WTC11 (cell line): ENCODE measurements at places on chromosomes 1 and 21.

DNA sequence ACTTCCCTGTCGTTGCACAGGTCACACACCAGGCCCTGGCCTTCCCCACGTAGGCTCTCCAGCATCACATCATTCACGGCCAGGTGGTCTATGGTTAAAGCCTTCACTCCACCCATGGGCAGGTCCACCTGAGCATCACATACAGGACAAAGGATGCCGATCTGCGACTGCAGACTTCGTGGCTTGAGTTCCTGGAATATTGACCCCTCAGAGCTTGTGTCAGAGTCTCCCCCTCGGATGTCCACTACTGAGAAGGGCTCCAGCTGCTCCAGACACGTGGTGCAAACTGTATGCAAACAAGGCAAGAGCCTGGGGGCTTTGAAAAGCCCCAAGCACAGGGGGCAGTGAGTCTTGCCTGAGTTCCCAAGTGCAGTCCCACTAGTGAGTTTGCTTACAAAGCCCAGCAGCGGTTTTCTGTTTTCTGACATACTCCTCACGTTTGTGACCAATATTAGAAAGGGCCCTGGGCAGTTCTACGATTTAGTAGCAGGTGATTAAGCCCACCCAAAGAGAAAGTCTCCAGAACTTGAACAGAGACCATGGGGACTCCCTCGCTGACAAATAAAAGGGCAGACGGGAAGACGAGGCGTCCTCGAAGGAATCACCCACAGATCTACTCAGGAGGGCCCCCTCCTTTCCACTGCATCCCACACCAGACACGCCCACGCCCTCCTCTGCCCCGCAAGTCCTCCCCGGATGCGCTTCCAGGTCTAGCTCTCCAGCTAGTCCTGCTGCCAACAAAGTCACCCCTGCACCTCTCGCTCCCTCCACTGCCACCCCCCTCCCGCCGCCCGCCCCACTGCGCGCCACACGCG lies 568 bp downstream of the TRIM45 start:
- no peak for DNase-seq

DNA sequence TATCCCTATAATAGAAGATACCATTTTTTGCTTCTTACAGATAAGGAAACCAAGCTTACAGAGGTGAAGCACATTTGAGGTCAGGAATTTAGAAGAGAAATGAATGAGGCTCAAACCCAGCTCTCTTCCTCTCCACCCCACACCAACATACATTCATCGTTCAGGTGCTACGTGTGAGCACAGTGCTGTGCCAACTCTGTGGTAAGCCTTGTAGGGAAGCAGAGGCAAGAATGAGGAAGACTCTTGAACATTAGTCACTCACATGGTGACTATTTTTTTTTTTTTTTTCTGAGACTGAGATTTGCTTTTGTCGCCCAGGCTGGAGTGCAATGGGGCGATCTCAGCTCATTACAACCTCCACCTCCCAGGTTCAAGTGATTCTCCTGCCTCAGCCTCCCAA lies 314.0 kb downstream of the NTNG1 start:
- no peak for DNase-seq

GRCh38 chr21:27561116-27561515 lies 594.2 kb upstream of the ADAMTS5 start:
- DNase-seq, result no peak

DNA sequence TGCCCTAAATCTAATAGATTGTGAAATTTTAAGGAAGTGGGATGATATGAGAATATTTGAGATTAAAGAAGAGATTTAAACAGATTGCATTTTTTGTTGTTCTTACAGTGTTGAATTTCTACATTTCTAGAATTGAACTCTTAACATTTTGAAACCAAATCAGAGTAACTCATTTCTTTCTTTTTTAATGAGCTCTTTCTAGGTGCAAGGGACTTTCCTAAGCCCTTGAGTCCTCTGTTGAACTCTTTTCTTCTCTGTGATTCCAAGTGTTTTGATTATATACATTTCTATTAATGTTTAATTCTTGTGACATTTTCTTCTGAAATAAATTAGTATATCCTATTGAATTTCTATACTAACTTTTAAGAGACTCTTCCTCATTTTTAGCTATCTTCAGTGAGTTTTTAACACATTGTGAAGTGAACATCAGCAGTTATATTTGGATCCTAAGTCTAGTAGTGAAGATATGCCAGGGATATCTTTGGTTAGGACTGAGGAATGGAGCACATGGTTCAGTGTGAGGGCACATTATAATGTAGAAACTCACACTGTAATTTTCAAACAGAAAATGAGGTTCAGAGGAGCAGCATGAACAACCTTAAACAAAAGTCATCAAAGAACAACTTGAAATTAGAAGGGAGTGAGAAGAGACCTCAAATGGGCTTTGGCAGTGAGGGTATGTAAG lies 53.1 kb downstream of the ATG4C start:
- DNase-seq, result no peak

DNA sequence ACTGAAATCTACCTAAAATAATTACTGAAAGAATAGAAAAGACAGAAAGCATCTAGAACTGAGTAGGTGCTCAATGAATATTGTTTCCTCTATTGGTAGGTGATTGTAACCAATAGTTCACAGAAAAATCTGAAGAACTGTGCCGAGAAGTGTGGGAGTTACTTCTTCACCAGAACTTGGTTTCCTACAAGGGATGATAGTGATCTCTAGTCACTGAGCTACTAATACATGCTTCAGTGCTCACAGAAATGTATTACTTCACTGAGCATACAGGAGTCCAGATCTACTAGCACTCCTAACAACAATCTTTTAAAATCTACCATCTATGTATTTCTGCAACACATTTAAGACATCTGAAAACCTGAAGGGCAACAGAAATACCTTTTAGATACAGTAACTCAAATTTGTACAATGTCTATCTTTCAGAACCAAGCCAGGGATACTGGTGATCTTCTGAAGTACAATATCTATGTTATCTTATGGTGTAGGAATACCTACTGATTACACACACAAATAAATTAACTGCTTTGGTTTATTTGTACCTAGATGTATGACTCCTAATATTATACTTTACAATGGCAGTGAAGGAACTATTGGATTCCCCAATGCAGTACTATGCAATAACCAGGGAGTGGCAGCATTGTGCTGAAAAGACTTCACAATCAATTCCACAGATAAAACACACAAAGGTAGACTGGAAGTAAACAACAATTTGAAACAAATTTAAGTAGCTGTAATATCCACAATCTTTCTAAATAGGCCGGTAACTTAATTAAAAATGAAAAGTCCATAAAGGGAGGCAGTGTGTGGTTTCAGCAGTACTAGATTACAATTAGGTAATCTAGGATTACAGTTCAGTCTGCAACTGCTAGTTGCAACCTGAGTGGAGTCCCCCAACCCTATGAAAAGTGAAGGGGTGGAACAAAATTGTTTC lies 243.0 kb downstream of the SLC45A1 start:
- DNase-seq, result no peak

DNA sequence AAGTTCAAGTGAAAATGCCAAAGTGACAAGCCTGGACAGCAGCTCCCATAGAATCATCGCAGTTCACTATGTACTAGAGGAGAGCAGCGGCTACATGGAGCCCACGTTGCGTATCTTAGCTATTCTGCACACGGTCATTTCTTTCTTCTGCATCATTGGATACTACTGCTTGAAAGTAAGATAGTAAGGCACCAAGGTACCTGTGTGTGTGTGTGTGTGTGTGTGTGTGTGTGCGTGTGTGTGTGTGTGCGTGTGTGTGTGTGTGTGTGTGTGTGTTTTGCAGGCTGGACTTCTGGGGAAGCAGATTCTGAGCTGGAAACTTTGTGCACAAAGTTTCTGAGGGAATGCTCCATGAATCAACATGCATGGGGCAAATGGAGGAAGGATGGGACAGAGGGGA lies 98.6 kb downstream of the ZP4 start:
- no peak for DNase-seq

DNA sequence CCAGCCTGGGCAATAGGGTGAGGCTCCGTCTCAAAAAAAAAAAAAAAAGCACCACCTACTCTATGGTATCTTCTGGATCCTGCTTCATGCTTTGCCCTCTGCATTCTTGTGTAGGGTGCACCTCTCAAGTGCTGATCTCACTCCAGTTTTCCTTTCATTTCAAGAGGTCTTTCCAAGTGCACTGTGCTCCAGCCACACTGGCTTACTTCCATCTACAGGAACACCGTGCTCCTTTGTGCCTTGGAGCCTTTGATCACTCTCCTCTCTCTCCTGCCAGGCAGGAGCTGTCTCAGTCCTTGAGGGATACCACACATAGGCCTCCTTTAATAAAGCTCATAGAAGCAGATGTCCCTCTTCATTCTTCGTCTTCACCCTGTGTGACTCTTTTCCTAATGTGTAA lies 55.4 kb upstream of the GREM2 start:
- no peak for DNase-seq

DNA sequence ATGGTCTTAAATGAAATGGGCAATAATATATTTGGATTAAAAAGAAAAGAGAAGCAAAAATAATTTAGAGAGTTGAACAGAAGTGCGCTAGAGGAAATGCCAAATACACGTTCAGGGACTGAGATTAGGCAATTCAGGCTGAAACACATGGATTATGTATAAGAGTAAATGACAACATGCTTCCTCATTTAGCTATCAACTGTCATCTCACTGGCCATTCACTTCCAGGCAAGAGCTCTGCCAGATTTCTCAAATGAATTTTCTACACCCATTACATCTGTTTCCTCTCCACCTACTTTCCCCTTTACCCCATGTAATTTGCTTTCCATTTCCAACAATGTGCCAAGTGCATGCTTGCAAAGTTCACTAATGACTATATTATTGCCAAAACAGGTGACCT lies 582.4 kb downstream of the LTN1 start:
- DNase-seq, result no peak

GRCh38 chr1:221837896-221838295 lies 96.0 kb upstream of the DUSP10 start:
- no peak for DNase-seq

GRCh38 chr1:207578796-207579435 lies 66.0 kb upstream of the CR1L start:
- no peak for DNase-seq

GRCh38 chr1:246923482-246923881 lies 8.3 kb downstream of the AHCTF1 start:
- DNase-seq, result no peak

- DNase-seq, result peak; percentile 16
Measured at GRCh38 chr1:6109688-6110087, 64.0 kb downstream of the KCNAB2 start.

DNA sequence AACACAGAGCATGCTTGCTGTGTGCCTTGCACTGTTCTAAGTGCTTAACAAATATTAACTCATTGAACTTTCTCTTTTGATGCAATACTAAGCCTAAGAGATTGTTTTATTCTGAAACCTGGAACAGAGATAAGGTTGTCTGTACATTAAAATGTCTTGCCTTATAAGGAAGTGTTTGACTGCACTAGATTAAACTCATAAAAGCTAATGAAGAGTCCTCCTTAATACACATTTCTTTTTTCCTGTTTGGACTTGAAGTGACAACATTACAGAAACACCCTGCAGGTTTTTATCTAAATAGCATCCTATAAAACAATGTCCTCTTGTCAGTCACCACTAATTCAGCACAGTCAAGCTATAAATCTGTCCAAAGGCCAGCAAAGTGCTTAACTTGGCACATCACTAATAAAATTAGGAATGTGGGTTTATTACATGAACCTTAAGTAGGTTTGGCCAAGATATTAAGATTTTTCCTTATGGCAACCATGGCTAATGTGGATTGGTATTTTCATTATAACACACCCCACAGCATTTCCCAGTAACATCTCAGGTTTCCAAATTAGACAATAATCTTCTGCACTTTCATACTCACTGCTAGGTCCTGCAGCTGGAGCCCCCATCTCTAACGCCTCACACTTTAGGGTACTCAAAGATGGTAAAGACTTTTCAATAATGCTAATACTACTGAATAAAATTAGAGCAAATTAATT lies 389.7 kb downstream of the LMO4 start:
- DNase-seq, result no peak

- DNase-seq, result no peak
Measured at GRCh38 chr1:225700889-225701465, 48.1 kb upstream of the ENAH start.

DNA sequence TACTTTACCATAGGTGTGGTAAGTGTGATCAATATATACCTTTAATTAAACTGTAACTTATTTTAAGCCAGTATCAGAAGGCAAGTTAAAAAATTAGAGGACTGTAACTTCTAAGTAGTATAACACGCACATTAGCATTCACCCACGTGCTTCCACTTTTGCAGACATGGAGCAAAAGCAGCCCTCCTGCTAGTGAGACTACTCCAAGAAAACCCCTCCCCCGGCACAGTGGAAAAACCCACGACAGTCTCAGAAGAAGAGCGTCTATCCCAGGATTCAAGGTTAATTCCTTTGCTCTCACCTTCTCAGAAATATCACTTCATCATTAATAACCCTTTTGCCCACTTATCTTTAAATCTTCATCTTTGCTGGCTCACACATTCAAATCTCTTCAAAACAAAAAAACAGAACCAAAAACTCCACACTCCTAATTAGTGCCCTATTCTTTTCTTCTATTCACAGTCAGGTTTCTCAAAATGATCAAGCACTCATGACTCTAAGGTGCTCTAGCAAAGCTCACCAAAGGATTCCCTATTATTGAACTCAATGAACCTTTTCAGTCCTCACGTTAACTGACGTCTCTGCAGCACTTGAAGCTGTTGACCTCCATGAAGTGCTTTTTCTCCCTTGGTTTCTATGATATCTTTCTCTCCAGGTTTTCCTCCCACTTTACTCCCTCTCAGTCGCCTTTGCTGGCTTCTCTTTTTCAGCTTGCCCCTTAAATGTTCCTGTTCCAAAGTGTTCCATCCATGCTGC lies 213.5 kb downstream of the SMYD3 start:
- no peak for DNase-seq

DNA sequence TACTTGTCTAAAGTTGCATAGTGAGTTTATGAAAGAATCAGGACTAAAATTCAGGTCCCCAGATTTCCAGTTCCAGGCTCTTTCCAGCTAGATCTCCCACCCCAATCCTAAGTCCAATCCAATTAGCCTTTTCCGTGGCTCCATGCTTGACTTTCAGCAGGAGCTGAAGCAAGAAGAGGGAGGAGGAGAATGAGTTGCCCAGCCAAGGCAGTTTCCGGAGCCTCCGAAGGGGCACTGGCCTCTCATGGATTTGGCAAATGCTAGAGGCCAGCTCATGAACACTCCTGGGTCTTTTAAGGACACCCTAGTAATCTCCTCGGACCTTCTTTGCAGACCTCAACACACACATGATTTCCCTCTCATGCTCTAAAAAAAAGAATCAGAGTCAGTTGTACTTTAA lies 10.5 kb upstream of the LRRC52 start:
- DNase-seq, result no peak
